Upper lobe of left lung (tissue), 6 donors: ENCODE measurements at places on chromosomes 6 and 20. TPM values are rescaled to one million over a fixed set of nuclear protein-coding genes. Genes with fewer than 3 reads are reported as not detected.

Gene PDE7B
- 2.7 TPM for total RNA-seq

Gene FOXP4
- 21.0 TPM for total RNA-seq

Gene HTR1E
- total RNA-seq: not detected

Gene WFDC10A
- total RNA-seq: not detected

GRCh38 chr6:32931211-32931610, 9.6 kb downstream of the HLA-DMB start:
- H3K4me1 ChIP-seq: no peaks in the 10 kb centered on the region
- H3K27me3 ChIP-seq: no peaks in the 10 kb centered on the region
- H3K27ac ChIP-seq: no peak overlapping the region
- H3K36me3 ChIP-seq: peaks cover 3% of the 10 kb centered on the region
- H3K4me3 ChIP-seq: no peak overlapping the region
- DNase-seq: no peak
